ENCODE measurements at places on chromosomes 6 and 20. TPM values are rescaled to one million over a fixed set of nuclear protein-coding genes. Genes with fewer than 3 reads are reported as not detected.

VSTM2L gene
- total RNA-seq: 7.1 TPM

GRIK2 gene
- total RNA-seq: 0.32 TPM

EPM2A gene
- 2.6 TPM for total RNA-seq

BPIFB6 gene
- not detected for total RNA-seq

RPL10A gene
- 1,587 TPM for total RNA-seq

ZC3H12D gene
- 0.07 TPM for total RNA-seq

TNFRSF21 gene
- total RNA-seq: 30.0 TPM

TSBP1 gene
- not detected for total RNA-seq

CTCFL gene
- total RNA-seq: not detected

GRM1 gene
- 0.04 TPM for total RNA-seq

B3GAT2 gene
- total RNA-seq: 0.04 TPM

GRM4 gene
- 0.09 TPM for total RNA-seq

SLC26A8 gene
- total RNA-seq: not detected

MOCS1 gene
- total RNA-seq: 2.3 TPM

HNF4A gene
- 15.4 TPM for total RNA-seq

TUBB2B gene
- 13.8 TPM for total RNA-seq

IRF4 gene
- total RNA-seq: 0.32 TPM

KHDC1 gene
- total RNA-seq: 4.0 TPM

SCGN gene
- total RNA-seq: 0.23 TPM

PXMP4 gene
- 3.8 TPM for total RNA-seq

NAA20 gene
- total RNA-seq: 151 TPM

SLC2A4RG gene
- total RNA-seq: 60.9 TPM

SRMS gene
- not detected for total RNA-seq

CRISP3 gene
- not detected for total RNA-seq

KCNG1 gene
- total RNA-seq: 18.8 TPM

MCM8 gene
- total RNA-seq: 25.4 TPM

GSTA1 gene
- total RNA-seq: not detected

SSTR4 gene
- total RNA-seq: not detected

WFDC8 gene
- total RNA-seq: not detected

TPBG gene
- total RNA-seq: 54.1 TPM

SNAP25 gene
- 22.0 TPM for total RNA-seq

TRMT11 gene
- 13.9 TPM for total RNA-seq

MOG gene
- total RNA-seq: not detected

ZNFX1 gene
- 27.3 TPM for total RNA-seq

FRS3 gene
- total RNA-seq: 2.5 TPM

MAFB gene
- 0.06 TPM for total RNA-seq

PRDM13 gene
- total RNA-seq: 1.1 TPM
